ENCODE measurements at places on chromosomes 13 and 19.
A peak's percentile ranks its signal among the peaks of the same experiment; 100 is the strongest.

GRCh38 chr13:111204438-111205177 is 89.5 kb downstream of the ARHGEF7 start:
- DNase-seq = peak; percentile 83

GRCh38 chr13:19155321-19155861 is 26.2 kb downstream of the TUBA3C start:
- DNase-seq = no peak

DNA sequence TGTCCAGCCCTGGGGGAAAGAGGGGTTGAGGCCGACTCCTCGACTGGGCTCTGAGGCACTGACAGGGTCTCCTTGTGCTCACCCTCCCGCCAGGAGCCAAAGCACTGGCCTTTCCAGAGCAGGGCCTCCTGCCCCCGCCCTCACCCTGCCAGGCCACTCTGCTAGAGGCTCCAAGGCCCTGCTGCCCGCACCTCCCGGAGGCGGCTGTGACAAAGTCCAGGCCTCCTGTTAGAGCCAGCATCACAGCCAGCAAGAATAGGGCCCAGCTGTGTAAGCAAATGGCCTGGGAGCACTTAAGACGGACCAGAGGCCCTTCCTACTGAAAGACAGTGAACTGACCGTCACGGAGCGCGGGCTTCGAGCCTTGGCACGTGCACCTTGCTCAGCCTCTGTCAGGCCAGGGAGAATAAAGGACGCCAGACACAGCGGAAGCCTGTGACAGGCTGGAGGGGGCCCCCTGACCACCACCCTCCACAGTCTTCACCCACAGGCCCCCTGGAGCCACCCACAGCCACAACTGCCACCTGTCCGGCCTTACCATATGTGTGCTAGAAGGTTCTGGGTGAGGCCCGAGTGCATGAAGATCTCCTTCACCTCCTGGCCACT is 50.9 kb downstream of the EPS15L1 start:
- no peak for DNase-seq

DNA sequence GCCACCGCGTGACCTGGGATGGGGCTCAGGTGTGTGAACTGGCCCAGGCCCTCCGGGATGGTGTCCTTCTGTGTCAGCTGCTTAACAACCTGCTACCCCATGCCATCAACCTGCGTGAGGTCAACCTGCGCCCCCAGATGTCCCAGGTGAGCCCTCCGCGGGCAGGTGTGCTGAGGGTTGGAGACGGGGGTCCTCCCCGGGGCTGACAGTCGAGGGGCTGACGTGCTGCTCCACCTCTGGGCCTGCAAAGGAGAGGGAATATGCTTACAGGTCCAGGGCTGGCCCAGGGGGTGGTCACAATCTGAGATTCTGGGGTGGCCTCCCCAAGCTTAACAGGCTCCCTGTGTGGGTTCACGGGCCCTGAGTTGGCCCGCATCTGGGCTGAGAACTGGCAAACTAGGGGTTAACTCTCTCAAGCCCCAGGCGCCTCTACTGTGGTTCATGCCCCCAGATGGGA is 386 bp downstream of the VAV1 start:
- DNase-seq = no peak

DNA sequence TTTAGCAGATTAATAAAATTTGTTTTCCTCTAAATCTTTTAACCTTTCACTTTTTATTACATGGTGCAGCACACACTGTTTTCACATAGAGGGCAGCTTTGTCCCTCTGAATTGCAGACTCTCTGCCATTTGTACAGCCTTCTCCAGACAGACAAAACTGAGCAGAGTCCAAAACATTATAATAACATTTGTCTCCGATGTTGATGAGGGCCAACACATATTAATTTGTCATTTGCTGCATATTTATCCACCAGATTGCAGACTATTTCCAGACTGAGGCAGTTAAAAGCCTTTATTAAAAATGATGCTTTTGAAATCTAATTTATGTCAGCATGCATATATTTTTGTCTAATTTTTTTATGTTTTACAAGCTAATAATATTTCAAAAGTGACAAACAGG is 1251.9 kb upstream of the SLC10A2 start:
- DNase-seq = peak; percentile 67

DNA sequence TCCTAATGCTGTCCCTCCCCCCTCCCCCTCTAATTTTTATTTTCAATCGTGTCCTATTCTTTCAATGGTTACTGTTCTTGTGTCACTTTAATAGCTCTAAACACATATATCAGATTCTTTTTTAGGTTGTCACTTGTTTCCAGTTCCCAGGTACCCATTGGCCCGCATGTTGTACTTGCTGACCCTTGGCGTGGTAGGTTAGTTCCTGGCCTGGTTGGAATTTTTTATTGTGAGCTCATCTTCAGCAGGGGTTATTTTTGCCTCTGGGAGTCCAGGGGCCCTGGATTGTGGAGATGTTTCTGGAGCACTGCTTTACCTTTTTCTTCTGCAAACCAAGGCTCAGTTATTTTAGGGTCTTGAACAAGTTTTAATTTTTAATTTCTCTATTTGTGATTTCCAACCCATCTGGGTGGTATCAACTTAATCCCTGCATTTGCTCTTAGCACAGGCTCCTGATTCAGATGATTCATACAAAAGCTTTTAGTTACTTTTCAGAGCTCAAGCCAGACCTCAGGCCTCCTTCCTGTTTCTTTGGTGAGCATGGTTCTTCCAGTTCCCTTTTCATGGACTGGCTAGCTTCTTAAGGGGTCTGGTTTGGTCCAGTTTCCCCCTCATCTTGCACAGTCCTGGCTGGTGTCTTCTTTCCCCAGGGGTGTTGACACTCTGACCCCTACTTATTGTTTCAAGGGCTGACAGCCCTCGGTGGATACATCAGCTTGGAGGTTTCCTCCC is 220.5 kb downstream of the TM9SF2 start:
- DNase-seq = peak; percentile 2

DNA sequence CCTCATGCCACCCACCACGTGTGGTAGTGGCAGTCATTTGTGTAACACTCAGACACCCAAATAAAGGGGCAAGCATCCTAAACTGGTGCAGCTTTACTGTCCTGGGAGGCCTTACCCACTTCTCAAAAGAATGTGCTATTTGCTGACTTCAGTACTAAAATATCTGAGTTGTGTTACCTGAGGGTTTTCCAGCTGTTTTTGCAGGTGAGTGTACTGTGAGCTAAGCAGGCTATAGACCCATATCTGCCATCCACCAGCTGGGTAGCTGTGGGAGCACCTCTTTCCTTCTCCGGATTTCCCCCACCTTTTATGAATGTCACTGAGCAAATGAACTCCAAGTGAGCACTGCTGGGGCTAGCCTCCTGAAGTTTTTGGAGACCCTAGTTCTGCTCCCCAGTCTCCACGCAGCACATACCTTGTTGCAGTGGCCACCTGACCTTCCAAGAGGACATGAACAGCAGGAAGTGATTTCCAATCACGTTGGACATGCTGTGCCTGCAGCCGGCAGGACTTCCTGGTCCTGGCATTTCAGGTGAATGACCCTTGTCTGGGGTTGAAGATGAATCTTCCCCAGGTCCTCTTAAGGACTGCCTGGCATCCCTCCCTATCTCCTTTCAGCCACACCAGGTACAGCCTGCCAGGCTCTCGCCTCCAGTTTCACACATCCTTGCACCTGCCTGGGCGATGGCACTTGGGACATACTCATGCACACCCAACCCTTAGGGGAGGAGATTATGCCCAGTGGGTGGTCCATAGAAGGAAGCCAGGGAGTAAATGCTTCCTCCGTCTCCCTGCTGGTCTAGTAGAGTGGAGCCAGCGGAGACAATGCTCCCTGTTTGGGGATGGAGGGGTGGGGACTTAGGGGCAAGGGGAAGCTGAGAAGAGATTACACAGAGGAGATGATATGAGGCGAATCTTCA is 109.5 kb upstream of the SPATA13 start:
- DNase-seq = no peak

- DNase-seq = no peak
Measured at GRCh38 chr13:55566334-55566733, 1574.4 kb upstream of the PRR20A start.

GRCh38 chr19:14349426-14349825 is 31.8 kb upstream of the ADGRE5 start:
- DNase-seq = no peak

DNA sequence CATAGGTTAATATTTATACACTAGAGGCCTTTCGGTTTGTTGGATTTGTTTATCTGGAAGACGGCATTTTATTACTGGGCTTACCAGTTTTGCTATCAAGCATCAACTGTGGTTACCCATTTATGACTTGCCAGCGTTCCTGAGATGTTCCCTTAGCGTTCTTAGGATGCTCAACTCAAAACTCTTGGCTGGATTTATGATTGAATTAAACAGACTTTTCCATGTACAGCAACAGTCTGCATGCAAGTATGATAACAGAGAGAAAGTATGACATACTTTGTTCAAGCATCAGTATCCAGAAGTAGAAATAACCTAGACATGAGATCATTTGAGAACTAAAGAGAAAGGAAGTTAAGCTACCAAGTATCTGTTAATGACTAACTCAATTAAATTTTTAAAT is 29.9 kb upstream of the RNF113B start:
- no peak for DNase-seq

DNA sequence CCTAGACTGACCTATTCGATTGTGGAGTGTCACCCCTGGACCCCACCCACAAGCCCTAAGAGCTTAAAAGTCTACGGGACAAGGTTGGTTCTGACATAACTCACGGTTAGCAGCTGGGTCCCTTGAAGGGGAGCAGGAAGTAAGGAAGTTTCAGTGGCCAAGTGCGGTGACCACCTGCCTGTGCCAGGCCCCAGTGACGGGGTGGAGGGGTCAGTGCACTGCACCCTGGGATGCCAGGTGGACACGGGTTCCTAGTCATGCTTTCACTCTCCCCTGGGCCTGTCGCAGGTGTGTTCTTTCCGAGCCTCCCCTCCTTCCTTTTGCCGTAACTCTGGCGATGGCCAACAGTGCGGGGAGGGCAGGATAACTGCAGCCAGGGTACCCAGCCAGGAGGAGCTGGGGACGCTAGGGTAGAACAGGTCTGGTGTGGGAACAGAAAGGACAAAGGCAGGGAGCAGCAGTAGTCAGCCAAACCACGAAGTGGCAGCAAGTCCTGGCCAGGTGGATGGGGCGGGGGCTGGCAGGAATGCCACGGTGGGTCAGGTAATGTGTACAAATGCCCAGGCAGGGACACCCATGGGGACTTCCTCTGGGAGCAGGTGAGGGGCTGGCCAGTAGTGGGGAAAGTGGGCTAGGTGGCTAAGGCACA is 58.3 kb downstream of the RGCC start:
- no peak for DNase-seq

- no peak for DNase-seq
Measured at GRCh38 chr13:91620670-91621141, 222.3 kb downstream of the GPC5 start.

GRCh38 chr13:33764716-33765115 is 53.2 kb upstream of the RFC3 start:
- DNase-seq = no peak

DNA sequence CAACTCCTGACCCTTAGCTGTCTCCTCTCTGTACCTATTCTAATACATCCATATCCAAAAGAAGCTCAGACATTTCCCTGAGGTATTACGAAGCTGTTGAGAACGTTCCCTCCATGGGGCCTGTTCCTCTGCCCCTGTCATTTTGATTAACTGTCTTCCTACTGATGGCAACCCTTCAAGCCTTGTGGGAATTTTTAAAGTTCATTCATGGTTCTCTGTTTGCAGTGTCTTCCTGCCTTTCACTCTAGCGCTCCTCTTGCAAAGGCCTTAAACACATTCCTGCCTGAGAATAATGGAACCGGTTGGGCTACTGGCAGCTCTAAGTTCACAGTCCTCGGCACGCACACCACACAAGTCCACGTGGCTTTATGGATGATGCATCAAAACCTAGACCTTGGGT is 66.1 kb downstream of the LHFPL6 start:
- DNase-seq = no peak

DNA sequence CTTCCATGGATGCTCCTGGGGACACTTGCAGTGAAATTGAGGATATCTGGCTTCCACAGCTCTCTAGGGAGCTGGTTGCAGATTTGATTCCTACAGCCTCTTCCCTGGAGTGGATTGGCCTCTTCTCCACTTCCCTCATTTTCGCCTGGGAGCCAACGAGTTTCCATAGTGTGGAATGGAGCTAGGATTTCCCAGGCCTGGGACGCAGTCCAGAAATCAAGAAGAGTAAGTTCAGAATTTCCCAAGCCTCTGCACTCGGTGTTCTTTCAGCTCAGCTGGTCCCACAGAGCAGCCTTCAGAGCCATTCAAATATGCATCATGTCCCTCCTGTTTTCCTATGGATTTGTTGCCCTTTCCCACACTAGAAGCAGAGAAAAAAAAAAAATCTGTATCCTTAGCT is 68.2 kb downstream of the RAP2A start:
- peak; percentile 81 for DNase-seq

DNA sequence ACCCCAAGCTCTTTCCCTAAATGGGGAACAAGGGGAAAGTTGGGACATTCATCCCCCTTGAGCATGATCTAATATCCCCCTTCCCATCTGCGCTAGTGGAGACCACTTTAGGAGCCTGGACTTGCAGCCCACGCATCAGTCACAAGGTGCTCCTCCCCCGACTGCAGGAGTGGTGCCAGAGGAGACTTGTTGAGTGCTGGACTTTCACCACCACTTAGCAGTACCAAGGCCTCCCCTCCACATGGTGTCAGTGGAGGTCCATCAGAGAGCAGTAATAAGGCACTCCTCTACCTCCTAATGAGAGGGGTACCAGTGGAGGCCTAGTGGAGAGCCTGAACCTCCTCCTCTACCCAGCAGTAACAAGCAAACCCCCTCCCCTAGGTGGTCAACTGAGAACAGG is 22.5 kb downstream of the CAB39L start:
- DNase-seq = no peak

DNA sequence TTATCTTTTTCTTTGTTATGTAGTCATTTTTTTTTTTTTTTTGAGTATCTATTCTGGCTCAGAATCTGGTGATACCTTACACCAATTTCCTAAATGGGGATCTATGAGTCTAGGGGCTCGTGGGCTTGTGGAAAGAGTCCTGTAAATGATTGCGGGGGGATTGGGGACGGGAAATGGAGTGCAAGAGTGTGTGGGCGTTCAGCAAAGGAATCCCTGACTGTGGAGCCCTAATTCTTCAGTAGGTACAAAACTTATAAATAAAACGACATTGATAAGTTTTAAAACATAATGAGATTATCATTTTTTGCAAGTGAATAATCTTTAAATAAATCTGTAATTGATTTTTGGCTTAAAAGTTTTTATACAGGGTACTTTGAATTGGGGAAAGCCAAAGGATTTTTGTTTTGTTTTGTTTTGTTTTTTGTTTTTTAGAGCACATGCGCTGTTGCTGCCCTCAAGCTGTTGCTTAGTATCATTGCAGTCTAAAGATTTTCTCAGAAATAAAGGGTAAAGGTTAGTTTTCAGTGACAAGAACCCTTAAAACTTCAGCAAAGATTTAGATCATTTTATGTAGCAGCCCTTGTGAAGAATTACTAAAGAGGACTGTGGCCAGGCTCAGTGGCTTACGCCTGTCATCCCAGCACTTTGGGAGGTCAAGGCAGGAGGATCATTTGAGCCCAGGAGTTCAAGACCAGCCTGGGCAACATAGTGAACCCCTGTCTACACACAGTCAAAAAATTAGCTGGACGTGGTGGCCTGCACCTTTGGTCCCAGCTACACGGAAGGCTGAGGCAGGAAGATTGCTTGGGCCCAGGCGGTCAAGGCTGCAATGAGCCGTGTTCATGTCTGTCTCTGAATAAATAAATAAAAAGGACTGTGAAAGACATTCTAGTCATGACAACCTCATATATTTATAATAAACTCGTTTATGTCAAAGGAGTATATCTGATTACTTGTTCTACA is 1.7 kb downstream of the ERCC5 start:
- no peak for DNase-seq
